ENCODE measurements at places on chromosomes 12 and 14.

DNA sequence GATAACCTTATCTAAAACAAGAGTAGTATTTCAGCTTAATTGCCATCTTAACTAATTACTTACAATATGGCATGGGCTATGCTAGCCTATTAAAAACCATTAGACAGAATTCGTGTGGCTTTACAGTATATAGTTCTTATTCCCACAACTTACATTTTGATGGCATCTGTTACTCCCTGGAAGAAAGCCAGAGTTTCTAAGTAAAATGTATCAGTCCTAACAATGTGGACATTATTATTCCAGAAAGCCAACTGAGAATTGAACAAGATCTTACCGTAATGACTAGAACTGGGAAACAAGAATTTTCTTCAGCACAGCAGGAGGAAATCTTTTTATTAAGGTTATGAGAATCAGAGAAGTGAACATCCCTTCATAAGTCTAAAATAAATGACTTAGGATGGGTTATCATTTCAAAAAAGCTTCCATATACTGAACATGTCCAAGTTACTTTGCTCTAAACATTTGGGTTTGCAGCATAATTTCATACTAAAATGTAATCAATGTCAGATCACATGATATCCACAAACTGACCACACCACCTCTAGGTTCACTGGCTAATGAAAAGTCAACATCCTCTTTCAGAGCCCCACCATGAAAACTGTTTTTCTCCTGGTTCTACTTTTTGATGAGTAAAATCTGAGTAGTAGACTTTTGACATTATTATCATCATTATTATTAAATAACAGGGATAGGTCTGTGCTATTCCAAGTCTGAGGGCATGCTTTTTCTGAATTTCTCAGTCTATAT is 179.7 kb downstream of the SSPN start:
- no peak for DNase-seq

DNA sequence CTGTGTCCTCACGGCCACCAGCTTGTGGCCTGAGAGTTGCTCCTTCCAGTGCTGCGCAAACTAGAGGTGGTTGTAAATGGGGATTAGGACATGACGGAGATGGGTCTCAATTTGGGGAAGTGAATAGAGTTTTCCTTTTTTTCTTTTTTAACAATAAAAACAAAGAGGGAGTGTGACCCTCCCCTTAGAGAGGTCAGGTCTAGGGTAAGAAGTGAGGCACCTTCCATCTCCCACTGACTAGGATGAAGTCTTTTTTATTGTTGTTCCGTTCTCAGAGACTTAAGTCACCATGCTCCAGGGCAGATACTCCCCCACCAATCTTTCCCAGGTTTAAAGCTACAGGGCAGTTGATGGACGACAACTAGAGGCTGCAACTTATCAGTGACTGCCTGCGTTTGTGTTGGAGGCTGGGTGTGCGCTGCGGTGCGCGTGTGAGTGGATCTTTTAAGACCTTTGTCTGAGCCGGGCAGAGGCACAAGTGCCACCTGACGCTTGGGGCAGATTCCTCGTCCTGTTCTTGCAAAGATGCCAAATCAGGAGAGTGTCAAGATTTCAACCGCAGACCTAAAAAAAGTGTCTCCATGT is 2.1 kb upstream of the GSC start:
- no peak for DNase-seq

GRCh38 chr12:124774054-124774461 is 89.6 kb downstream of the SCARB1 start:
- DNase-seq: no peak

DNA sequence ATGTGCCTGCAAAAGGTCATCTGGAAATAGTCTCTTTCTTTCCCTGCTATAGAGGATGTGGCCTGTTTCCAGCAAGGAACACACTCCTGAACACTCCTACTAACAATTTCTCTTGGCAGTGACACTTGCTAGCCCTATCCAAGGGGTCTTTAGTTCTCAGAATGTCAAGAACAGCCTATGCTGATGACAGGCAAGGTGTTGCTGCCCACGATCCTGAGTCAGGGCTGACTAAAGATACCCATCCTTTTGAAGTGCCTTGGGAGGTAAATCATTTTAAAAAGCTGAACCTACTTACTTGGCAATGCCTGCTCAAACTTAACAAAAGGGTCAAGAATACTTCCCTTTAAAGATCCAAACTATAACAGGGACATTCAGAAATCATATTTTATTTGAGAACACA is 1146.4 kb downstream of the VRK1 start:
- DNase-seq: no peak

- peak; percentile 10 for DNase-seq
Observed at GRCh38 chr12:9064201-9064814, 51.4 kb downstream of the A2M start.

DNA sequence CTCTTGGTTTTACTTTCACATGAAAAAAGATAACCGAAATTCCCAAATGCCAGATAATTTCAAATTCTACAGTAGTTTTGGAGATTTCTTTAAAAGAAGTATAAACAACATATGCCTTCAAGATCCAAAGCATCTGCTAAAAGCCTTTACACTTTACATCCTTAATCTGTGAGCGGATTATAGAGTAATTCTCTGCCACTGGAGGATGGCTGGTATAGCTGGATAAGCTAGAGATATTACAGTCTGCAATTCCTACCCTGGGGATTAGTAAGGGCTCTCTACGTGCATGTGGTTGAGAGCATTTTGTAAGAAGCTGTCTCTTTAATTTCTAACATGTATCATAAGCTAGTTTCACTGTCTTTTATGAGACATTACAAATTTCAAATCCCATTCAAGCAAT is 240.3 kb upstream of the HMGA2 start:
- DNase-seq: no peak

DNA sequence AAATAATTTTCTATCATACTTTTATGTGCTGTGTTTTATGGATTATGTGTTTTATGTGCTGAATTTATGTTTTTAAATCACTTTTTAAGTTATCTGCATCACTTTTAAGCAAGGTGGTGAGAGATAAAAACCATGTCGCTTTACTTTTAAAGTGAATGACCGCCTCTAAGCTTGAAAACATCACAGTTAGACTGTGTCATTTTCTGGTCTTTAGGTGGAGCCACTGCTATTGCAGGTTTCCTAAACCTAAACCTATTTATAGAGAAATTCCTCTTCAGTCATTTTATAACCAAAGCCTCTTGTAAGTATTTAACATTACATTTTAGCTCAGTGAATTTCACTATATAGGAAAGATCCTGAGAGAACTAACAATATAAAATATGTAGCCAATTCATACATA is 21.0 kb upstream of the MDM2 start:
- no peak for DNase-seq

- DNase-seq: no peak
Observed at GRCh38 chr14:38618514-38618913, 362.6 kb upstream of the CLEC14A start.

- no peak for DNase-seq
Observed at GRCh38 chr12:82097877-82098276, 260.3 kb downstream of the CCDC59 start.

- DNase-seq: no peak
Observed at GRCh38 chr12:100987552-100988521, 193.3 kb downstream of the ANO4 start.

- no peak for DNase-seq
Observed at GRCh38 chr12:52063082-52063924, 6.5 kb upstream of the ATG101 start.

DNA sequence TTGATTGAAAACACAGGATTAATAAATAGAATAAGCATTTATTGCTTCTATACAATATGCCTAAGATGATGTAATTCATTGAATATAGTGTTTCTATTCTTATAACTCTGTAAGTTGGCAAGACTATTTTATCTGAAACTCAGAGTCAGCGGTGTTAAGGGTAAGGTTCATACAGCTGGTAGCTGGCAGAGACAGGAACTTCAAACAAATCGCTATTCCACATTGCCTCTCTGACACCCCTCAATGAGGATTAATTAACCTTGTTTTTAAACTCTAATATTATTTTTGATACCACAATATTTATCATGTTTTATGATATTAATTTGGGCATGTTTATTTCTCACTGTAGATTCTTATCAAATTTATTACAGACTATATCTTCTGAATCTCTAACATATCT is 323.4 kb downstream of the ACSS3 start:
- no peak for DNase-seq

DNA sequence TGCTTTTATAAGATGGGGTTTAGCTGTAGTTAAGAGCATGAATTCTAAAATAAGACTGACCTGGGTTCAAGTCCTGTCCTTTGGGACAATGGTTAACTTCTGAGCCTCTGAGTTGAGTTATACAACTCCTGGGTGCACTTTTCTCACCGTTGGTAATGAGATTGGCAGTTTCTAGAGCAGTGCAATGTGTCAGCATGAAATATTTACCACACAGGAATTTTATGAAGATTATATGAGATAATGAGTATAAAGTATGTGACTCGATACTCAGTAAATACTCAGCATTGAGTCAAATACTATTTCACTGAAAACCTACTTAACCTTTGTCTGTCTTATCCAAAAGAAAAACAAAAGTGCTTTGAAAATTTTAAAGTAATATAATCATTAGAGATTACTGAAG is 214.2 kb downstream of the CPNE8 start:
- no peak for DNase-seq

DNA sequence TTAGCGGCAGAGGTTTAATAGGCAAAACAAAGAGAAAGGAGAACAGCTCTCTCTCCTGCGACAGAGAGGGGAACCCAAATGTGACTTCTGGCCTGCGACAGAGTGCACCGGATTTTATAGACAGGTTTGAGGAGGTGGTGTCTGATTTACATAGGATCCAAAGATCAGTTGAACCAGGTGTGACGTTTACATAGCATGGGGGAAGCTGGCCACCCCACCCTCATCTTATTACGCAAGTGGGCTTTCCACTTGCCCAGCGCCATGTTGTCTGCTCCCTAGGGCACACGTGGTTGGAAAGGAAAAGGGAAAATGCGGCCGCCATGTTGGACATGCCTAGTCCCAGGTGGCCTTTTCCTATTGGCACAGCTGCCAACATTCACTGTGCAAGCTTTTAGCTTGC is 17.4 kb downstream of the BCL2L14 start:
- no peak for DNase-seq

DNA sequence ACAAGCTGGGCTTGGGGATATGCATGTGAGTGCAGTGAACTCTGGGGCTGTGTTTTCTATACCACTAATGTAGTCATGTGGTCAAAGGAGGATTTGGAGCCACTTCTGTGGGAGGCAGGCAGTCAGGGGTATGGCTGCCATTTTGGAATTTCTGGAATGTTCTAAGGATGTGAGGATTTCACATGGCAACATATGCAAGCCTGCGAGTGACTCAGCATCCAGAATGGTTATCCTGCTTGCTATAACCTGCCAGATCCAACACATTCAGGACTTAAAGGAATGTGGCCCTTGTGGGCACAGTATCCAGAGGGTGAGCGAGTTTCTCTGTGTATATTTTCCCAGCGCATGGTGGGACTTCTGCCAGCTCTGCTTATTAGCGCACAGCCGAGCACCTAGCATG is 249.2 kb upstream of the PWP1 start:
- DNase-seq: no peak

- no peak for DNase-seq
Observed at GRCh38 chr12:32312049-32312670, 87.2 kb upstream of the FGD4 start.

DNA sequence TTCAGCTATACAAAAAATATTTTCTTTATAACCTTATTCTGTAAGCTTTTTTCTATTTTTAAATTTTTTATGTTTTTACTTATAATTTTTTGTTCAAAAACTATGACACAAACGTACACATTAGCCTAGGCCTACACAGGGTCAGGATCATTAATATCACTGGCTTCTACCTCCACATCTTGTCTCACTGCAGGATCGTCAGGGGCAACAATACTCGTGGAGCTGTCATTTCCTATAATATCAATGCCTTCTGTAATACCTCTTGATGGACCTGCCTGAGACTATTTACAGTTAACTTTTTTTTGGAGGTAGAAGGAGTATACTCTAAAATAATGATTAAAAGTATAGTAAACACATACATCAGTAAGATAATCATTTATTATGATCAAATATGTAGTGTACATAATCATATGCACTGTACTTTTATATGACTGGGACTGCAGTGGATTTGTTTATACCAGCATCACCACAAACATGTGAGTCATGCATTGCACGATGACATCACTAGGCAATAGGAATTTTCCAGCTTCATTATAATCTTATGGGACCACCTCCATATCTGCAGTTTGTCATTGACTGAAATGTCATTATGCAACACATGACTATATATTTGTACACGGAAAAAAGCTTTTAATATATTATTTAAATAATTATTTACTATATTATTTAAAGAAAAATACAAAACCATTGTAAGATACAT is 18.5 kb upstream of the PMCH start:
- no peak for DNase-seq

- DNase-seq: no peak
Observed at GRCh38 chr14:31677052-31677451, 115.8 kb downstream of the NUBPL start.

DNA sequence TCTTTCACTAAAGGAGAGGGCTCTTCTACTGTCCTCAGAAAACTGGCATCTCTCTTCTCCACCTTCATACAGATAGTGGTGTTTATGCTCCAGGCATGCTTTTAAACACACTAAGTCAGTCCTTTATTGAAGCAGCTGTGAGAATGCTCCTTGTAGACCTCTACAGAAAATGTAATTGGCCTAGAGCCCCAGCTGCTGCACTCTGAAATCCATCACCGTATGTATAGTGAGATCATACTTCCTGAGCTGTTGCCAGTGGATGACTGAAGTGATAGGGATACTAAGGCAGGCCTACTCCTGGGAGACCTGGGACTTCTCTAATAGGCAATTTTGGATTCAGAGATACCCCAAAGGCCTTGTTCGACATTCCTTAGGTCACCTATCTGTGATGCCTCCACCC is 535.4 kb downstream of the RPS29 start:
- no peak for DNase-seq

- DNase-seq: no peak
Observed at GRCh38 chr12:42737398-42737797, 147.9 kb upstream of the PRICKLE1 start.

DNA sequence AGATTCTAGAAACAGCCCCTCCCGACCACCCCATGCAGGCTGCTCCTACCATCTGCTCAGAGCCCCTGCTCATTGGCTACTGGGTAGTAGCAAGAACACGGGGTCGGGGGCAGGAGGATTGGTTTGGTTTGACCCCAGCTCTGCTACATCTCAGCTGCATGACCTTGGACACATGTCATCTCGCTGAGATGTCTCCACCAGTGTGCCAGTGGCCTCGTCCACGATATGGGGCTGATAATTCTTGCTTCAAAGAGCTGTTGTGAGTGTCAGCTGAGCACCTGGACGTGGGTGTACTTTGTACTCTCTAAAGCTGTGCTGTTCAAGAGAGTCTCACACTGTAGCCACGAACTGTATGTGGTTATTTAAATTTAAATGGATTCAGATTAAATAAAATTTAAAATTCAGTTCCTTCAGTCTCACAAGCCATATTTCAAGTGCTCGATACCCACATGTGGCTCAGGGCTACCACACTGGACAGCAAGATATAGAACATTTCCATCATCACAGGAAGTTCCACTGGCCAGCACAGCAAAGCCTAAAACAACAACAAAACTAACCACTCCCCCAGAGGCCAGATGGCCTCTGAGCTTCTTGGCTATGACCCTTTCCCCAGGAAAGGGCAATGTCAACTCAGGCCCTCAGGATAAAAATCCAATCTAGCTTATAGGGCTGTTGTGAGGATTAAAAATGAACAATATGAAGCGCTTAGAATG is 18.6 kb downstream of the LTBP2 start:
- DNase-seq: no peak

- DNase-seq: no peak
Observed at GRCh38 chr12:7100239-7100638, 8.0 kb upstream of the C1R start.
